ENCODE measurements at places on chromosomes 4 and X.

- no peak for DNase-seq
Measured at GRCh38 chr4:7799736-7800135, 139.9 kb downstream of the AFAP1 start.

DNA sequence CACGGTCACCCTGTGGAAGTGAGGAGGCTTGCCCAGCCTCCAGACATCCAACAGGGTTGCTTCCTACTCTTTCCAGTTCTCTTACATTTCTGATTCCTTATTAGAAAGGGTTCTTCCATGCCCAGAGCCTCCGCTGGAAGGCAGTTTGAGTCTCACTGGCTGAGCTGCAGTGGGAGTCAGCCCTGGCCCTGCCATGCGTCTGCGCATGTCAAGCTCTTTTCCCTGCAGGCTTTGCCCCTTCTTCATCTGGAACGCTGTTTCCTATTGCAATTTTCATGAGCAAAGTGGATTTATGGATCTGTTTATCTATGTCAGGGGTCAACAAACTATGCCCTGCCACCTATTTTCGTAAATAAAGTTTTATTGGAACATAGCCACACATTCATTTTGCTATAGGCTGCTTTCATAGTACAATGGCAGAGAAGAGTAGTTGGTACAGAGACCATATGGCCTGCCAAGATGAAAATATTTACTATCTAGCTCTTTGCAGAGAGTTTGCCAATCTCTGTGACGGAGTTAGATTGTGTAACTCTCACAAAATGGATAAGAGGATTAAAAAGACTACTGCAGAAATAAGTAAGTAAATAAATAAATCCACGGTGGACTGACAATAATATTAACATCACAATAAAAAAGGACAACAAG is 3.9 kb upstream of the CHRNA9 start:
- no peak for DNase-seq

- DNase-seq, result no peak
Measured at GRCh38 chr4:155220025-155220424, 11.6 kb downstream of the NPY2R start.

DNA sequence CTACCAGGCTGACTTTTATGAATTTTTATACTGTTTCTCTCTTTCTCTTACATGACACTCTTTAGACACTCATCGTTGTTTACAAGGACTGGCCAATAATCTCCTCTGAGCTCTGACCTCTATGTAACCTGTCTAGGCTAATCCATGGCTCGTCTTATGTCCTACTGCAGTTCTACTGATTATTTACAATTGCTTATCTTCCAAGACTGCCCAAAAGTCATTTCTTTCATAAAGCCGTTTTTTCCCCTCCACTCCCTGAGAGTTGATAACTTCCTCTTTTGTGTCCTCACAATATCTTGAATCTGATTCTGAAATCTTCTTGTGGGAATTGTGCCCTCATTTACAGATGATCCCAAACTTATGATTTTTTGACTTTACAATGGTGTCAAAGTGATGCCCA is 18.3 kb upstream of the SNCA start:
- DNase-seq, result no peak
